ENCODE measurements at places on chromosomes 5 and 9.

DNA sequence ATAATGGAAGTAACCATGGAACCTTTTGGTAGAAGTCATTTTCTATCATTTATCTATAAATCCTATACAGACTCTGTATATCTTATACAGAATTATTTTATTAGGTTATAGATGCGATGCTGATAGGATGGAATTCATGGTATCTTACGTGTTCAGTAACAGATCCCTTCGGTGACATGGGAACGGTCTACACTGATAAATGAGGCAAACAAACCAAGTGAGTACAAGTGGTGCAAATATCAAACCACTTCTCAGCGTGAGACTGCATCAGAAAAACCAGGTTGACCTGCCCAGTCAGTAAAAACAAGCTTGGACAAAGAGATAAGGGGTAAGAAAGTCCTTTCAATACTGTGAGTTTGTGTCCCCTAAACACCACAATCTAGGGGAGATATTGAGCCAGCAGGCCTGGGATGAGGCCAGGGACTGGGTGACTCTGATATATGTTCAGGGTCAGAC is 215.5 kb downstream of the GAPVD1 start:
- DNase-seq = no peak

GRCh38 chr5:160938532-160938931 is 86.5 kb upstream of the ATP10B start:
- no peak for DNase-seq

- no peak for DNase-seq
These were observed 296.9 kb downstream of the TLE4 start for GRCh38 chr9:79868567-79869189.

- DNase-seq = peak; percentile 35
These were observed 16.5 kb downstream of the ZNF462 start for GRCh38 chr9:106879439-106879882.

GRCh38 chr5:107254214-107254901 is 416.4 kb downstream of the EFNA5 start:
- DNase-seq = no peak

GRCh38 chr5:67263656-67264408 is 67.2 kb upstream of the CD180 start:
- no peak for DNase-seq

DNA sequence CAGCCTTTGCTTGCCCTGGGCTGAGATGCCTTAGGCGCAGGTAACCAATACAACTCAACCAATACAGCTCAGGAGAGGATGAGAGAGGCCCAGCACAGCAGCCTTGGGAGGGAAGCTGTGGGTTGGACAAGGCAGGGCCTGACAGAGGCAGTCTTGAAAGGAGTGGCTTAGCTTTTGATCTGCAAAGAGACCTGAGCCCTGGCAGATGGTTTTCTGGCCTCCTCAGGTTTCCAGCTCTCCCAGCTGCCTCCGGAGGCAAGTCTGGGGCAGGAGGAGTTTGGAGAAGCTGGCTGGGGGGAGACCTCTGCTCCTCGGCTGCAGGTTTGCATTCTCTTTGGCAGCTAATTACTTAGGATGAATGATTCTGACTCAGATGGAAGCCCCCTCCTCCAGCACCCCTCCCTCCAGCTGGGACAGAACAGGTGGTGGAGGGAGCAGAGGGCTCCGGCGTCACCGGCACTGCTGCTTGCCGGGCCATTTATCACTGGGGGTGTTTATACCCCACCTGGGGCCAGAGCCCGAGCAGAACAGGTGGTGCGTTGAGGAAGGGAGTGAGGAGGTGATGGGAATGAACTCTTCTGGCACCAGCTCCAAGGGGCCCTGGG is 50.8 kb downstream of the TSPAN17 start:
- peak; percentile 87 for DNase-seq

GRCh38 chr5:157162919-157163510 is 3.0 kb downstream of the GARIN3 start:
- no peak for DNase-seq

DNA sequence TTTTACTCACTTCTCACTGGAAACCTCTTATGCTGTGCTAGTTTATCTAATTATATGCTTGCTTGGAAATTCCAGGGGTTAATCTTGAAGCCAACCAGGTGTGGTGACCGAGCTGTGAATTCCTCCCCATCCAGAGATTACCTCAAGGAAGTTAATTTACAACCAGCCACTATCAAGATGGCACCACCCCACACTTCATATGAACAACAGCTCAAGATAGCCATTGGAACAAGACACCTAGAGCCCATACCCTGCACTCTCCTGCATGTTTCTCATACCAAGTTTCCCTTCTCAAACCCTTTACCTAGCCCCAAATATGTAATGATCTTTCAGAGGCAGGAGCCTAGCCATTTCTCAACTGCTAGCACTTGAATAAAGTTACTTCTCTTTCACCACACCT is 2156.9 kb upstream of the C9orf72 start:
- no peak for DNase-seq

DNA sequence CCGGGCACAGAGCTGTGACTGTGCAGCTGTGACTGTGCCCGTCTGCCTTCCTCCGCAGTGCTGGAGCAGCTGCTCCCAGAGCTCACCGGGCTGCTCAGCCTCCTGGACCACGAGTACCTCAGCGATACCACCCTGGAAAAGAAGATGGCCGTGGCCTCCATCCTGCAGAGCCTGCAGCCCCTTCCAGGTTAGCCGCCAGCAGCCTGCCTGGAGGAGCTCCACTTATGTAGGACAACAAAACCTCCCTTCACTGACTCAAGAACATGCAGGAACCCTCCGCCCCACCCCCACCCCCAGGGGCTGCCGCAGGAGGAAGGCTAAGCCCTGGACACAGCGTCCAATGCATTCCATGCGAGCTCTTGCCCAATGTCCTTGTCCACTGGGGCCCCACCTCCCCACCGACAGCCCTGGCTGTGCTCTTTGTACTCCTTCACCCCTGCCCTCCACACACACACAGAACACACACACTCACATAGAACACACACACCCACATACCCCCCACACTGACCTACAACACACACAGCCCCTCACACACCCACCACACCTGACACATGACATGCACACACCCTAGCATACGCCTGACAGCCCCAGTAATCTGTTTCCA is 27.9 kb downstream of the AFAP1L1 start:
- no peak for DNase-seq

GRCh38 chr5:97418462-97418861 is 235.4 kb upstream of the RIOK2 start:
- no peak for DNase-seq

DNA sequence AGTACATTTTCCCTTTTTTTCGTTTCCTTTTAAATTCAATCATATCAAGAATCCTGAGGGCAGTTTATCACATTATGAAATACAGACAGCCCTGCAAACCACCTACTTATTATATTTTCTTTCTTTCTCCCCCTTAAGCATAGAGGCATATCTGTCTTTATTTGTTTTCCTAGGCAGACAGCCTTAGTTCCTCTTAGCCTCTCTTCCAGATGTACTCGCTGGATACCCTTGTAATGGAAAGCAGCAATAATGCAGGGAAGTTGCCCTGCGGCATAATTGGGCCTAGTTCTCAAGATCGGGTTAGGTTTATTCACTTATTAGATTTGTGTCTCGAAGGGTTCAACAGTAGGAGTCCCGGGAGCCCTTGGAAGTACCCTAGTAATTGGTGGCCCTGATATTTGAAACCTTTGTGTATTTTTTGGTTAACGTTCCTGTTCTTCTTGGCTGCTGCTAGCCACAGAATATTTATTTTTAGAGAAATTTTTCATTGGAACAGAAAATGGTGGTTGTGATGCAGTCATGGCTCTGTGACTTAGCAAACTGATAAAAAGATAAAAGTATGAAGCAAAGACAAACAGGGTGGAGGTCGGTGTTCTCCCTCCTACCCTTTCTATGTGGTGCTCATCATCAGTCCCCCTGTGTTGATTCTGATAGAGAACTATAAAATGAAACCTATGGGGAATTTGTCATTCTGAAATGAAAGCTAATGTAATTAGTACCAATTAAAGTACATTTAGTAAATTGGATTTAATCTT is 6.4 kb downstream of the TLE4 start:
- no peak for DNase-seq

GRCh38 chr9:111414406-111414805 is 69.8 kb downstream of the ECPAS start:
- no peak for DNase-seq

DNA sequence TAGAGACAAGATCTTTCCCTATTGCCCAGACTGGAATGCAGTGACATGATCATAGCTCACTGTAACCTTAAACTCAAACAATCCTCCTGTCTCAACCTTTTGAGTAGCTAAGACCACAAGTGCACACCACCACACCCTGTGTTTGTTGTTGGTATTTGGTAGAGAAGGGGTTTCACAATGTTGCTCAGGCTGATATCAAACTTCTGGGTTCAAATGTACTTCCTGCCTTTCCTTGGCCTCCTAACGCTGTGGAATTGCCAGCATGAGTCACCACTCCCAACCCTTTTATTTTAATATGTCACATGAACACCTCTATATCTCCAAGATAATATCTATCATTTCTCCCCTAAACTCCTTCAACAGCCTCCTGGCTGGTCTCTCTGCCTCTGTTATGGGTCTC is 719.0 kb downstream of the PTPRD start:
- DNase-seq = no peak

GRCh38 chr5:138951091-138951985 is 76.2 kb upstream of the LRRTM2 start:
- no peak for DNase-seq

DNA sequence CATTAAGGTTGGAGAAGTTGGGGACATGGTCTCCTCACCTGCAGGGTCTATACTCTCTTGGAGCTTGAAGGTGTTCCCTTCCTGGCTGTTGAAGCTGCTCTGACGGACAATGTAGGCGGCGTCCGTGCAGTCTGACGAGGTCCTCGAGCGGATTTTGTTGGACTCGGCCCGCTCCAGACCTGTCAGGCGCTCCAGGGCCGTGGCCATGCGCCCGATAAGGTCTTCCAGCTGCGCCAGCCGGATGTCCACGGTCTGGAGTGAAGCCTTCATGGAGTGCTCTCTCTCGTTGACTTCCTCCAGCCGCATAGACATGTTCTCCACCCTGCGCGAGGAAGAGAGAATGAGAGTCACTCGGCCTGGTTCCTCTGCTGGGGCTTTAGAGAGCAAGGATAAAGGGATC is 122.6 kb upstream of the KLF9 start:
- DNase-seq = no peak

GRCh38 chr9:131233995-131234394 is 42.3 kb downstream of the FAM78A start:
- DNase-seq = no peak

All from NCI-H146 (cell line).